Bronchial epithelial cell (primary cell): ENCODE measurements at places on chromosomes 3 and 15. TPM values are rescaled to one million over a fixed set of nuclear protein-coding genes. Genes with fewer than 3 reads are reported as not detected.

DNA sequence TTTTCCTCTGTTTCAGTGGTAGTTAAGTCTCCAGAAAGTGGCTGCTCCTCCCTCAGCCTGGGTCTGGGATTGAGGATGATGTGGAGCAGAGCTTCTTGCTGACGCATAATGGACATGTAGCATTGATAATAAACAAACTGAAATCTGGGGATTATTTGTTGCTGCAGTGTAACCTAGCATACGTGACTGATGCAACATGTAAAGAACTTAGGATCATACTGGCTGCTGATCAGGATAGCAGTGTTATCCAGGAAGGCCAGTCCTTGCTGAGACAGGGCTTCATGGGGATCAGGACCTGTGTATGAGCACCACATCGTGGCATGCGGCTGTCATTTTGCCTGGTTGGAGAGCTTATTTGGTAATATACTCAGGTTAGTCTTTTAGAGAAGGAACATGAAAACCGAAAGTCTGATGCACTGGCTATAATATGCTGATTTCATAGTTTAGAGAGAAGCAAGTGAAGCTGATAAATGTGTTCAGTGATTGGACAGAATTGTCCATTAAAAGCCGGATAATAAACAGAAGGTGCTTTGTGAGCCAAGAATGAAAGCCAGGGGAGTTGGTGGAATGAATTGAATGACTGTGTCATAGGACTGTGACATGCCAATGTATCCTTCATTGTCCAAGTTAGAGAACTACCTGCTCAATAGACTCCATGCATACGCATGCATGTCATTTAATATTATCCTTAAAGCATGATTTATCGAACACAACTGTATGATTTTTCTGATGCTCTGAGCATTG, 4.1 kb downstream of the MINAR1 start:
- DNase-seq, result no peak

The EPHA6 gene
- total RNA-seq, result 0.26 and 0.64 TPM in 2 replicates

The APOD gene
- 0.77 and 3.9 TPM in 2 replicates for total RNA-seq

The CLRN1 gene
- not detected in 2 replicates for total RNA-seq

The FEZF2 gene
- total RNA-seq, result not detected in 2 replicates

DNA sequence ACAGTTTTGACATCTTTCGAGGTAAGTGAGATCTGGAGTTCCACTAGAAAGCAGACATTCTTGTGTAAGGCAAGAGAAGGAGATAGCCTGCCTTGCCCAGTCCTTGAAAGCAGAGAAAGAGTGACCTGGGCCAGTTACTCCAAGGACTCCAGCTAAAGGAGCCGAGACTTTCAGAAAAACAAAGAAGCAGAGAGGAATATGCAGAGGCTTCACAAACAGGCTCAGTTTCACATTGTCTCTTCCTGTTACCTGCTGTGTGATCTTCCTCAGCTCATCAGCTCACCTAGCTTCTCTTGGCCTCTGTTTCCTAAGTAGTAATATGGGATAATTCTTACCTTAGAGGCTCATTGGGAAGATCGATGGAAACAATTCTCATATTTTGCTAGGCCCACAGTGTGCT, 81.0 kb downstream of the CDC25A start:
- no peak for DNase-seq

DNA sequence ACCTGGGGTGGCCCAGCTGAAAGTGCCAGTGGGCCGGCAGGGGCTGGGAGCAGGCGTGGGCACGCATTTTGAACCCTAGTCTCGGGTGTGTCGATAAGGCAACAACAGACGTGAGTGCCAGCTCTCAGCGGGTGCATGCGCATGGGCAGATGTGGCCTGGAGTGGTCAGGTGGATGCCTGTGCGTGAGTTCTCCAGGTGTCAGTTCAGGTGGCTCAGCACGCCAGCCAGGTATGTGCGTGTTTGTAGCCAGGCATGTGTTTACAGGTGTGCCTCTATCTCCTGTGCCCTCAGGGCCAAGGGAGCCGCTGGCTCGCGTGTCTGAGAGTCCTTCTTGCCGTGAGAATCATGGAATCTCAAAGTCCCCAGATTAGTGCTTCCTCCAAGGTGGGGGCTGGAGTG, 14.8 kb downstream of the CYP1A2 start:
- peak; percentile 75 for DNase-seq

The BCL2A1 gene
- total RNA-seq, result 0.26 and 0.38 TPM in 2 replicates

The PCNP gene
- total RNA-seq, result 167 and 178 TPM in 2 replicates

DNA sequence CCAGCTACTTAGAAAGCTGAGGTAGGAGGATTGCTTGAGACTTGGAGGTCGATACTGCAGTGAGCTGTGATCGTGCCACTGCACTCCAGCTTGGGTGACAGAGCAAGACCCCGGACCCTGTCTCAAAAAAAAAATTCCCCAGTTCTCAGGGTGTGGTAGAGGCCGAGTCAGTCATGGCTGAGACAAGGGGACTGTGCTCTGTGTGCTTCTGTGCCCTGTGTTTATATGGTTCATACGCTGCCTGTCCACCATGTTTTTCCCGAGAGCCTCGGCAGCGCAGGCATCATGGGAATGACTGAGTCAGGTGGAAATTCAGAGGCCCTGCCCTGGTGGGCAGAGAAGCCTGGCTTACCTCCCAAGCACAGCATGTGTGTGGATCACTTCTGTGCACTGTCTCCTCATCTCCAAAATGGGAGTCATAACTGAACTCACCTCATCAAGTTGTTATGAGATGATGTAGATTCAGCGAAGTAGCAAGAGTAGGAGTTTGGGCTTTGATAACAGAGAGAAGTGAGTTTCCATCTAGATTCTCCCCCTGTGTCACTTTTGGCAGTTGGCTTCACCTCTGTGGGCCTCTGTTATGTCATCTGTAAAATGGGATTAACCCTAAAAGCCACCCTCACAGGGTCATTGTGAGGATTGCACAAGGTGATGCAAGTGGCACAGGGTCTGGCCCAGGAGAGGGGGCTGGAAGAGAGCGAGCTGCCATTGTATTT, 56.9 kb downstream of the FLNB start:
- DNase-seq, result no peak

- no peak for DNase-seq
Observed at GRCh38 chr3:171711461-171712170, 98.7 kb downstream of the PLD1 start.

- DNase-seq, result no peak
Observed at GRCh38 chr15:25180606-25181292, 226.0 kb downstream of the SNRPN start.

The ZNF660 gene
- under 0.01 and 0.26 TPM in 2 replicates for total RNA-seq

GRCh38 chr3:53817809-53818208, 28.4 kb downstream of the CHDH start:
- no peak for DNase-seq

- no peak for DNase-seq
Observed at GRCh38 chr3:179981646-179982045, 55.1 kb downstream of the PEX5L start.

DNA sequence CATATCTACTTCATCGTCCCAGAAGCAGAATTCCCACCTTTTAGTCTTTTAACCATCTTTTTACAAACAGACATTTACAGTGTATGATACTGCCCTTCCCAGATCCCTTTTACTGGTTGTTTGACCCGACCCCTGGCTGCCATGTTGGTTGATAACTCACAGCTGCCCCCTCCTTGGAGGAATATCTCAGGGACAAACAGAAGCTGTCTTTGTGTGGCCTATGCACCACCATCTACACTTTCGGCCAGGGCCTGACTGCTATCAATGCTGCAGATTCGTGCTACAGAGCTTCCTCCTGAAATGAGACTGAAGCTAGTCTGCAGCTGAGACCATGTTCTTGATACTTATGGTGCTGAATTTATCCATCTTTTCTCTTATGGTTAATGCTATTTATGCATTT, 6.6 kb upstream of the POLQ start:
- no peak for DNase-seq

The NR2C2 gene
- 15.0 and 16.1 TPM in 2 replicates for total RNA-seq

- no peak for DNase-seq
Observed at GRCh38 chr3:47227678-47228077, 54.9 kb downstream of the KIF9 start.

The SLCO2A1 gene
- not detected in 2 replicates for total RNA-seq

- no peak for DNase-seq
Observed at GRCh38 chr3:125310623-125311081, 64.5 kb downstream of the ZNF148 start.

The CCDC191 gene
- total RNA-seq, result 1.6 and 1.9 TPM in 2 replicates

The HDDC3 gene
- total RNA-seq, result 28.5 and 37.6 TPM in 2 replicates

DNA sequence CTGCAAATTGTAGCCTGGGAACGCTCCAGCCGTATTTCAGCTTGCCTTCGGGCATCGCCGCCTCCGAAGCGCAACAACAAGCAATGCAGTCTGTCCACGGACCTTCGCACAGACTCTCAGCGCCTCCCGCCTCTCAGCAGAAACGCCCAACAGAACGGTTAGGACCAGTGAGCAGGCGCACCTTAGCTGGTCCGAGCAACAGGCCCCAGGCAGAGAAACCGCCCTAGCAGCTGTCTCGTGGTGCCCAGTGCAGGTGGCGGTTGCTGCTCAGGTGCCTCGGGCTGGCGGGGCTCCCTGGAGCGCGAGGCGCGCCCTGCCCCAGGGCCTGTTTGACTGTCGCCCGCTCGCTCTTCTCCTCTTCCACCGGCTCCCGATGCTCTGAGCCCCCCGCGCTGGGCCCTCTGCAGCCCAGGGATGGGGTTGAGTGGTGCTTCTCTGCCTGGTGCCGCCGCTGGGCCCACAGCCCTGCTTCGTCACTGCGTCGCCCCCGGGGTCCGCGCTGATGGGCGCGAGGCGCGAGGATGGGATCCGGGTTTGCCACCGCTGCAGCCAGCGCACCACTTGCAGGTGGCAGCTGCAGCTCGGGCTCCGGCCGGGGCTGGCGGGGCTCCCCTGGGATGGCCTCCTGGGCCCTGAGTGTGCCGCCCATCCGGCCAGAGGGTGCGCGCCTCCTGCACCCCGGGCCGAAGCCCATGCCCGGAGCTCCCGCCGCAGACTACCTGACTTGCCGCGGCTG, 268.4 kb upstream of the FRG2C start:
- no peak for DNase-seq

GRCh38 chr15:63037976-63038720, 4.4 kb upstream of the TPM1 start:
- DNase-seq, result peak; percentile 97

DNA sequence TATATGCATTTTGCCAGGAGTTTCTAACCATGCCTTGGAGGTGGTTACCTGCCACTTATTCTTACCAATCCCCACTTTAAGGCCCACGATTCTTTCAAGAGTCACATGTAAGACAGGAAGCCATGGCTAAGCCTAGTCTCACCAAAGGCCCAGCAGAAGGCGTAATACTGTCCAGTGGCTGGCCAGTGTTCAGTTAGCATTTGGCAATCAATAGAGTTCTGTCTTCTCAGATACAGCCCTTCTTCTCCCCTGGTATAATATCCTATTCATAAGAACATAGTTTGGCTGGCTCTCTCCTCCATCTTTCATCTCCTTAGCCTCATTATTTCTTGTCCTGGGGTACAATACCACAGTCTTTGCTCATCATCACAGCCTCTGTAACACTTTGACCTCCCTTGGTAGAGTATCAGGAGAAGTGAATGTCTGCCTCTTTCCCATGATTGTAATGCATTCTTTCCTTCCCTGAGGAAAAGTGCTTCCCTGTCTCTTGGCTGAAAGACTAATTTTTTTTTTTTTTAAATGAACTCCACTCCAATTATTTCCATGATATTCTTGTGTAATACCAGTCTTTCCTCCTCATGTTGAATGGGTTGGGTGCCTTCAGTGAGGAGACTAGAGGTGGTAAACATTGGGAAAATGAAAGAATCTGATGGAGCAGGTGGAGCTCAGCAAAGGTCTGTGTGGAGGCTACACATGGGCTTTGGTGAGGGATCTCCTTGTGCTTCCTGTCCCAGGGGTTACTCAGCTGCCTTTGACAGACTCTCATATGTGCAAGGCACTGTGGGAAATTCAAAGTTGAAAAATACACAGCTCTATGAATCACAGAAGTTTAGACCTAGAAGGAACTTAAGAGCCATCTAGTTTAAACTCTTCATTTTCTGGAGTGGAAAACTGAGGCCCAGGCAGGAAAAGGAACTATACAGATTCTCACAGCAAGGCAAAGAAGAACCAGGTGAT, 218.2 kb downstream of the P3H2 start:
- peak; percentile 53 for DNase-seq

- no peak for DNase-seq
Observed at GRCh38 chr3:148791920-148792319, 35.7 kb upstream of the CPB1 start.

DNA sequence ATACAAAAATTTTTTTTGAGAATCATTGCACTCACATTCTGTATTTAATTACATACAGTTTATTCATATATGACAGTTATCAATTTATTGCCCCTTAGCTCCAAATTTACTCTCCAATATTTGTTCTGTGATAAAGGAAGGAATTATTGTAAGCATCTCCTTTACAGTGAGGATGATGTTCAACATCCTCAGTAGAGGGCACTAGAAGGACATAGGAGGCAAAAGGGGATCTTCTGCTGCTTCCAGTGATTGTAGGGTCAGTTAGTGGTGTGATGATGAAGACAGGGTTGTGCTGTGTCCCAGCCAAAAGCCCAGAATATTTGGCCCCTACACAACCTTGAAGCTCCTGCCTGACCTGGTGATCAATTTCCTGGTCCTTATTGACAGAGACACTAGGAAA, 89.9 kb upstream of the DCBLD2 start:
- DNase-seq, result no peak
